Activated naive CD8-positive, alpha-beta T cell treated with anti-CD3 and anti-CD28 coated beads for 36 hours (primary cell): ENCODE measurements at places on chromosomes 13 and 19.
A peak's percentile ranks its signal among the peaks of the same experiment; 100 is the strongest.

- no peaks in the 10 kb centered on the region for H3K27me3 ChIP-seq
- peaks cover 62% of the 10 kb centered on the region for H3K36me3 ChIP-seq
- H3K27ac ChIP-seq: no peak overlapping the region
- H3K4me3 ChIP-seq: no peak overlapping the region
- DNase-seq: no peak
- peaks cover 25% of the 10 kb centered on the region for H3K4me1 ChIP-seq
Observed at GRCh38 chr19:16089010-16089846, 12.9 kb downstream of the TPM4 start.

- no peak for DNase-seq
- peaks cover 29% of the 10 kb centered on the region for H3K27me3 ChIP-seq
- H3K36me3 ChIP-seq: no peaks in the 10 kb centered on the region
- no peak overlapping the region for H3K27ac ChIP-seq
Observed at GRCh38 chr13:97116754-97117153, 105.4 kb upstream of the MBNL2 start.

DNA sequence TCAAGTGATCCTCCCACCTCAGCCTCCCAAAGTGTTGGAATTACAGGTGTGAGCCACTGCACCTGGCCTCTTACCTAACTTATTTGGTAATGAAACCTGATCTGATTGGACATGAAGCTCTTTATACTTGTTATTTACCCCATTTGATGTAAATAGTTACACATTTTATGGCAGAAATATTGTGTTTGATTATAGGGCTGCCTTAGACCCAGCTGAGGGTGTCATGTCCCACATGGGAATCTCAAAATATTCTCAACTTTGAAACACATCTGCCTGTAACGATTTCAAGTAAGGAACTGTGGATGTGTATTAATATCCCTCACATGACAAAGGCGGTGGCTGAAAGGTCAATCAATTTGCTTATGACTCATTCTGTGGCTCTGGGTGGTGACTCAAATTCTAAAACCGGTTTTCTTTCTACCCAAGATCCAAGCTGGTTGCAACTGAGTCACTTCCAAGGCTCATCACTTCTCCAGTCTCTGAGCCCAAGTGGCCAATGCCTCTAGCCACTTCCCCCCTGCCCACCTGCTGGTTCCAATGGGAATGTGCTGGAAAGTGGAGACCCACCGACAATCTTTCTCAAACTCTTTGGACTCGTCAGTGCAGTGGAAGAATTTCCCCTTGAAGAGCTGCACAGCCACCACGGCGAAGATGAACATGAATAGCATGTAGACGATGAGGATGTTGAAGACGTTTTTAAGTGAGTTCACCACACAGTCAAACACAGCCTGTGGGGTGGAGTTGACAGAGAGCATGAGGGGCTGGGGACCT lies 110.9 kb downstream of the IER2 start:
- peak overlapping the region; percentile 42 for H3K4me3 ChIP-seq
- peaks cover 30% of the 10 kb centered on the region for H3K27me3 ChIP-seq
- peak overlapping the region; percentile 88 for H3K27ac ChIP-seq
- peaks cover 6% of the 10 kb centered on the region for H3K36me3 ChIP-seq
- DNase-seq: peak; percentile 46

DNA sequence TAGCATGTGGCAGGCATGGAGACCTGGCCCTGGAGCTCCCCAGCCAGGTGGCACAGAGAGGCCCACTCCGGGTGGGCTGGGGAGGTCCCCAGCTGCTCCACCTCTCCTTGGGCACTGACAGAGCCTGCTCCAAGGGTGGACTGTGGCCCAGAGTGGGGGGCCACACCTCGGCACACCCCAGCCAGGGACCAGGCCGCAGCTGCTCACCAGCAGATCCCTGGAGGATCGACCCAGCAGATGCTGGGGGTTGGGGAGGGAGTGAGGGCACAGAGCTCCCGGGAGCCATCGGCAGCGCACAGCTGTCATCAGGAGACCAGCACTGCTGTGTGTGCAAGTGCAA lies 72.0 kb upstream of the KCTD15 start:
- H3K27me3 ChIP-seq: peaks cover 11% of the 10 kb centered on the region
- no peak for DNase-seq
- H3K4me1 ChIP-seq: no peaks in the 10 kb centered on the region
- no peak overlapping the region for H3K4me3 ChIP-seq

DNA sequence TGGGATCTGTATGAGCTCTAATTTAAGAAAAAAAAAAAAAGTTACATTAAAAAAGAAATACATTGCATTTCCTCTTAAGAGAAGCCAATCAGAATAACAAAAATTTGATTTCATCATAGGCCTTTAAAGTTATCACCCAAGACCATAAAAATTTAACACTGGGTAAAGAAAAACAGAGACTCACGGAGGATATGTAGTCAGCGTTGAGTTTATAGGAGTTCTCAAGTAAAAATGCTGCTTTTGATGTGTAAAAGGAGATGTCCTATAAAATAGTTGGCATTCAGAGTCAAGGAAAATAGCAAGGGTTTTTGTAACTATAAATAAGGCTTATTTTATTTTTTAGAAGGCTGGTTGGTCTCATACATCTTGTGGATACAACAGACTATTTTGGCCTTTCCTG lies 191.1 kb downstream of the EFNB2 start:
- no peak overlapping the region for H3K27ac ChIP-seq
- H3K4me1 ChIP-seq: no peaks in the 10 kb centered on the region
- H3K36me3 ChIP-seq: no peaks in the 10 kb centered on the region

- H3K27me3 ChIP-seq: peaks cover 26% of the 10 kb centered on the region
- H3K27ac ChIP-seq: peak within 1 kb of the TSS; percentile 77
- peaks cover 30% of the 10 kb centered on the region for H3K36me3 ChIP-seq
- H3K4me3 ChIP-seq: peak within 1 kb of the TSS; percentile 74
- H3K4me1 ChIP-seq: peaks cover 36% of the 10 kb centered on the region
Observed at GRCh38 chr19:49689133-49690078, at the start of gene ADM5. Gene ADM5, plus strand, starts transcription at chr19:49689594. Its CDS starts 244 bp downstream, at chr19:49689838.

DNA sequence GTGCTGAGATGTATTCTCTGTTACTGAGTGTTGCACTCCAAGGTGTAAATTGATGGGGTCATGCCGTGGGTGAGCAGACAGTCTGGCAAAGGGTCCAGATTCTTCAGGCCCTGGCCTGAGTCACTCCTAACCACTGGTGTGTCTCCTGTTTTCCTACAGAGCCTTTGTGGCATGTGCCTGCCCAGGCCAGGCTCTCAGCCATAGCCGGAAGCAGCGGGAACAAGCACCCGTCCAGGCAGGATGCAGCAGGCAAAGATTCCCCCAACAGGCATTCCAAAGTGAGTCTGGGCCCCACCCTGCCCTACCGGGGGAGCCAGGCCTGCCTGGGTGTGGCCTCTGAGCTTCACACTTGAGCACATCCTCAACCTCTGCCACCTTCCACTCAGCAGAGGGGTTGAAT lies 61.9 kb downstream of the DPF1 start:
- no peaks in the 10 kb centered on the region for H3K27me3 ChIP-seq
- DNase-seq: no peak
- H3K36me3 ChIP-seq: peaks cover 36% of the 10 kb centered on the region
- H3K27ac ChIP-seq: no peak overlapping the region

DNA sequence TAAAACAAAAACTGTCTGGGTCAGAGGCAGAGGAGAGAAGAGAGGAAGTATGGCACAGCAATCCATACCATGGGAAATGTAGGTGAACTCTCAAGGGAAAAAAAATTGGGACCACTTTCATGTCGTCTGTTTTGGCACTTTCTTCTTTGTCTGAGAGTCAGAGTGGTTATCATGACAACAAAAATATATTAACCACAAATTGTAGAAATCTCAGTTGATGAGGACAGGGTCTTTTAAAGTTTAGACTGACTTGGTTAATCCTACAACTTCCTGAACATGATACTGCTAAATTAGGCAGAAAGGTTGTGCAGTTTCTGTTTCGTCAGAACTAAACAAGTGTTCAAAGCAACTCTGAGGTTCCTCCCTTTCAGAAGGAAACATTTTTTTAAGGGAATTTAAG lies 15.2 kb downstream of the KLF5 start:
- no peaks in the 10 kb centered on the region for H3K27me3 ChIP-seq
- H3K4me3 ChIP-seq: no peak overlapping the region
- DNase-seq: no peak
- no peaks in the 10 kb centered on the region for H3K36me3 ChIP-seq

GRCh38 chr19:17346109-17346671 lies 8.8 kb downstream of the GTPBP3 start:
- DNase-seq: peak; percentile 80
- H3K27ac ChIP-seq: no peak overlapping the region
- peaks cover 2% of the 10 kb centered on the region for H3K4me1 ChIP-seq
- H3K36me3 ChIP-seq: no peaks in the 10 kb centered on the region

GRCh38 chr13:111042661-111043226 lies 72.4 kb upstream of the ARHGEF7 start:
- no peak overlapping the region for H3K27ac ChIP-seq
- no peak overlapping the region for H3K4me3 ChIP-seq
- peaks cover 15% of the 10 kb centered on the region for H3K27me3 ChIP-seq
- H3K36me3 ChIP-seq: no peaks in the 10 kb centered on the region
- no peaks in the 10 kb centered on the region for H3K4me1 ChIP-seq

GRCh38 chr13:47461816-47462215 lies 539.3 kb downstream of the SUCLA2 start:
- no peak overlapping the region for H3K27ac ChIP-seq
- H3K27me3 ChIP-seq: no peaks in the 10 kb centered on the region
- H3K4me1 ChIP-seq: no peaks in the 10 kb centered on the region
- no peak for DNase-seq
- H3K36me3 ChIP-seq: no peaks in the 10 kb centered on the region

GRCh38 chr13:93539914-93540313 lies 313.3 kb downstream of the GPC6 start:
- no peak overlapping the region for H3K27ac ChIP-seq
- no peak for DNase-seq
- H3K36me3 ChIP-seq: no peaks in the 10 kb centered on the region
- H3K4me1 ChIP-seq: no peaks in the 10 kb centered on the region
- no peaks in the 10 kb centered on the region for H3K27me3 ChIP-seq
- no peak overlapping the region for H3K4me3 ChIP-seq

DNA sequence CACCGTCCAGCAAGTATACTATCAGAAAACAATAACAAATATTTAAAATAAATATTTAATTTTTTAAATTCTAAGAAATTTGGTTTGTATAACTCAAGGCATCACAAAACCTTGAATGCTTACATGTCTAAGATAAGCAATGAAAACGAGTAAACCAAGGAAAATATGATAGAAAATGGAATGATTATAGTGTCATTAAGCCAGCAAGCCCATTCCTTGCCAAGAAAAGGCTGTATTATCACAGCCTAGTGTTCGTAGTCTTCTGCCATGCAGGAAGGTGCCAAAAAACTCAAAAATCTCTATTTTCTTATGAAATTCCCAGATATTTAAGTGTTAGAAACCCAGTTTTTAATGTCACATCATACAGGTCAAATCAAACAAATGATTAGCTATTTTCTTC lies 136.4 kb downstream of the STOML3 start:
- no peak for DNase-seq
- no peak overlapping the region for H3K27ac ChIP-seq
- H3K27me3 ChIP-seq: peaks cover 7% of the 10 kb centered on the region
- no peaks in the 10 kb centered on the region for H3K4me1 ChIP-seq
- no peak overlapping the region for H3K4me3 ChIP-seq

- H3K27ac ChIP-seq: peak overlapping the region; percentile 92
- H3K4me3 ChIP-seq: peak overlapping the region; percentile 88
- H3K4me1 ChIP-seq: peaks cover 50% of the 10 kb centered on the region
Observed at GRCh38 chr19:12946731-12947496, 1.3 kb downstream of the RAD23A start.

GRCh38 chr19:35908973-35909683 lies 1.0 kb upstream of the TYROBP start:
- no peaks in the 10 kb centered on the region for H3K27me3 ChIP-seq
- peaks cover 46% of the 10 kb centered on the region for H3K4me1 ChIP-seq
- H3K27ac ChIP-seq: no peak overlapping the region
- no peak overlapping the region for H3K4me3 ChIP-seq
- DNase-seq: no peak

GRCh38 chr19:40576151-40576584 lies 505 bp upstream of the SHKBP1 start:
- peak overlapping the region; percentile 87 for H3K4me3 ChIP-seq
- peaks cover 5% of the 10 kb centered on the region for H3K36me3 ChIP-seq
- H3K4me1 ChIP-seq: peaks cover 13% of the 10 kb centered on the region

- H3K27ac ChIP-seq: no peak overlapping the region
- H3K4me1 ChIP-seq: no peaks in the 10 kb centered on the region
- no peak for DNase-seq
- H3K27me3 ChIP-seq: no peaks in the 10 kb centered on the region
- H3K4me3 ChIP-seq: no peak overlapping the region
Observed at GRCh38 chr13:82330499-82330898, 1551.8 kb downstream of the SLITRK1 start.

DNA sequence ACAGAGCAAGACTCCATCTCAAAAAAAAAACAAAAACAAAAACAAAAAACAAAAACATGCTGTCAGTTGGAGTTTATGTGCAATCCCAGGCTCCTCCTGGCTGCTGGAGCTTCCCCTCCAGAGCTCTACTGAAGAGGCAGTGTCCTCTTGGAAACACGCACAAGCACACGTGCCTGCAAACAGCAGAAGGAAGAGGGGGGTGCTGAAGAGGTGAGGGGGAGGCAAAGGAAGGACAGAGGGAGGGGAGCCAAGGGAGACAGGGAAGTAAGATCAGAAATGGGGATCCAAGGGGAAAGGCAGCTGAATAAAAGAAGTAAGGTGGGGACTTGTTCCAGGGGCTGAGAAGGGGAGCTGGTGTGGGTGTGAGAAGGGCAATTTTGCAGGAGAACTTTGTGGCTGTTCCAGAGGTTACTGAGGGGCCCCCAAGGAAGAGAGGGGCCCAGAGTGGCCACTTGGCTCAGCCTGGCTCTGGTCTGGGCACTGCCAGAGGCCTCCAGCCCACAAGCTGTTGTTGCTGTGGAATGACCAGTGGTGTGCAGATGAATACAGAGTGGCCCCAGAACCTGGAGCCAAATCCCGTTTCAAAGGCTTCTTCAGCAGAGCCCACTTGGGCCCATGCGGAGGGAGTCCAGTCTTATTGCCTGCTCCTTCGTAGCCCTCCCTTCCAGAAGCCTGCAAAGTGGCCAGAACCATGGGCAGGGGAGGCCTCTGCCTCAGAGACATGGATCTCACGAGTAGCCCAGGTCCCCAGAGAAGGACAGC lies 34.4 kb downstream of the LYL1 start:
- H3K4me1 ChIP-seq: no peaks in the 10 kb centered on the region
- peaks cover 3% of the 10 kb centered on the region for H3K27me3 ChIP-seq
- no peaks in the 10 kb centered on the region for H3K36me3 ChIP-seq

- peaks cover 24% of the 10 kb centered on the region for H3K27me3 ChIP-seq
- no peak overlapping the region for H3K4me3 ChIP-seq
- DNase-seq: no peak
- no peak overlapping the region for H3K27ac ChIP-seq
Observed at GRCh38 chr19:51799034-51799773, 4.2 kb downstream of the FPR3 start.

DNA sequence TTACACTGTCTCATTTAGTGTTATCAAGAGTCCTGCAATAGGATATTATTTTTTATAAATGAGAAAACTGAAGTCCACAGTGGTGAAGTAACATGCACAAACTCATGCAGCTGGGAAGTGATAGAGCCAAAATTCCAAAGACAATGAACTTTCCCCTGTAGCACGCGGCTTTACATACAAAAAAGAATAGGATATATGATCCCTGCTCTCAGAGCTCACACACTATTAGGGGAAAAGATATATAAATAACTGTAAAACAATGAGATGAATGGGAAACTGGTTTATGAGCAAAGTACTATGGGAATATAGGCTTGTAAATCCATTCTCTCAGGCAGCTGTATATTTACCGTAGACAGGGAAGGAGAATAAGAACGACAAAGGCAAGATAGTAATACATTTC lies 39.7 kb downstream of the THSD1 start:
- DNase-seq: no peak
- no peak overlapping the region for H3K27ac ChIP-seq
- H3K27me3 ChIP-seq: no peaks in the 10 kb centered on the region
- H3K4me3 ChIP-seq: no peak overlapping the region
- H3K4me1 ChIP-seq: no peaks in the 10 kb centered on the region
- no peaks in the 10 kb centered on the region for H3K36me3 ChIP-seq
